ENCODE measurements at places on chromosomes 2 and 18.

DNA sequence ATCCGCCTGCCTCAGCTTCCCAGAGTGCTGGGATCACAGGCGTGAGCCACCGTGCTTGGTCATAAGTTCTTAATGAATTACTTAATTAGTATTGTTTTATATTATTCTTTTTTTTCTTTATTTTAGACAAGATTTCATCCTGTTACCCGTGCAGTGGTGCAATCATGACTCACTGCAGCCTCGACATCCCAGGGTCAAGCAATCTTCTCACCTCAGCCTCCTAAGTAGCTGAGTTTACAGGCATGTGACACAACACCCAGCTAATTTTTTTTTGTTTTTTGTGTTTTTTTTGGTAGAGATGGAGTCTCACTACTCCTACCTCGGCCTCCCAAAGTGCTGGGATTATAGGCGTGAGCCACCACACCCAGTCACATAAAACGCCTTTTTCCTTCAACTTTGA is 17.3 kb downstream of the C2orf42 start:
- H3K27me3 ChIP-seq: no peaks in the 10 kb centered on the region
- peaks cover 28% of the 10 kb centered on the region for H3K36me3 ChIP-seq
- no peaks in the 10 kb centered on the region for H3K4me1 ChIP-seq
- no peak for DNase-seq
- H3K27ac ChIP-seq: no peak overlapping the region

- no peaks in the 10 kb centered on the region for H3K36me3 ChIP-seq
- H3K4me3 ChIP-seq: no peak overlapping the region
- peaks cover 33% of the 10 kb centered on the region for H3K4me1 ChIP-seq
Observed at GRCh38 chr2:12448846-12449505, 267.8 kb upstream of the TRIB2 start.

DNA sequence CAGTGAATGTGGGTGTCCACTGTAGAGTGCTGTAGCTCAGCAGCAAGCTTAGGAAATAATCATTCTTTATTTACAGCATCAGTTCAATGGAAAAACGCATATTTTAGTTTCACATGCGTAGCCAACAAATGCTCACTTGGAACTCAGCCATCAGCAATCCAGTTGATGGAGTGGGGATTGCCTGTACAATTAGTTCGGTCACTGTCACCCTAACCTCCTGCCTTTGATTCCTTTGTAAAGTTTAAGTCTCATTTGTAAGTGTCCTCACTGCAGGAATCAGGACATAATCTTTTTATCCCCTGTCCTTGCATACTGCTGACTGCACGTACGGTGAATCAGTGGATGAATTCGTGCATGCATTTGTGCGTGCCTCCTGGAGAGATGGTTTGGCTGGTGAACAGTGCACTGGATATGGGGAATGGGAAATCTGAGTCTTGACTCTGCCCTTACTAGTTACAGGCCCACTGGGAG is 55.9 kb downstream of the RAB31 start:
- DNase-seq: no peak
- H3K4me3 ChIP-seq: no peak overlapping the region
- no peak overlapping the region for H3K27ac ChIP-seq
- peaks cover 9% of the 10 kb centered on the region for H3K27me3 ChIP-seq

DNA sequence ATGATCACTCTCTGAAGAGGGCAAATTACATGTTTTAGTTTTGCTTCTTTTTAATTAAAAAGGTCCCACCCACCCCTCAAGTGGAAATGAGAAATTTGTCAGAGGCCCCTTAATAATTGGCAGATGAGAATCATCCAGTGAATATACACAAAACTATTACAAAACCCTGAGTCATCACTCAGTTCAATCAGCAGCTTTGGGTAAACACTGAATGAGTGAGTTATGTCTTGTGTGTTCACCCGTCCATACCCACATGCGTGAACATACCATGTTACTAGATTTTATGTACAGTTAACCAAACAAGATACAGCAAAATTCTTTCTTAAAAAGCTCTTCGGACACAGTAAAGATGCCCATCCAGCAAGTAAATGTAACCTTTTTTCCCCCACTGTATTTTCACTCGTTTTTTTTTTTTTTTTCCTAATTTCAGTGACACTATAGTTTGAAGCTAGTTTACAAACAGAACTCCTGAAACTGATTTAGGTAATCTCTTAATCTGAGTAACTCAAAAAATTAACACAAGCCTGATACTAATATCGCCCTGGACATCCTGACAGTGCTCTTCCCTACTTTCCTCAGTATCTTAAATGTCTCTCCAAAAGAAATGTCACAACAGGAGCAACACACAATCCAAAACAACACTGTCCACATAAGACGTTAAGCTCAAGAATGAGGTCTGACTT is 1.4 kb downstream of the PSME4 start:
- H3K27me3 ChIP-seq: no peaks in the 10 kb centered on the region
- H3K4me1 ChIP-seq: peaks cover 47% of the 10 kb centered on the region
- H3K27ac ChIP-seq: peak overlapping the region; percentile 54
- peaks cover 6% of the 10 kb centered on the region for H3K36me3 ChIP-seq
- DNase-seq: peak; percentile 28

DNA sequence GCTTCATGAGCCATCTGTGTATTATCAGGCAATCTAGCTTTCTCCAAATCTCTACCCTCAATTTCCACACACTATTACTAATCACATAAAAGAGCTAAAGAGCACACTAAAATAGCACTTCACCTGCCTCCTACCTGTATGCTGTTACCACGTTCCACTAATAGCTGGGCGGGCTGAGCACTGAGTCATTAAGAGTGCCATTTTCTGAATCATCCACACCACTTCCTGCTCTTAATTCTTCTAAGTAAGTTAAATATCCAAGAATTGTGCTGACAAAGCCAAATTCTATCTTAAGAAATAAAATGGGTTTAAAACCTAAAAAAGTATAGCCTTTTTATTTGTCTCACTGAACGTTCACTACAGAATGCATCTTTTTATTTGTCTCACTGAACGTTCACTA is 35.7 kb downstream of the NOL10 start:
- H3K27me3 ChIP-seq: no peaks in the 10 kb centered on the region
- peak; percentile 85 for DNase-seq
- H3K4me3 ChIP-seq: no peak overlapping the region
- H3K36me3 ChIP-seq: peaks cover 42% of the 10 kb centered on the region
- peaks cover 44% of the 10 kb centered on the region for H3K4me1 ChIP-seq

- DNase-seq: no peak
- peaks cover 9% of the 10 kb centered on the region for H3K4me1 ChIP-seq
- no peaks in the 10 kb centered on the region for H3K27me3 ChIP-seq
- no peak overlapping the region for H3K4me3 ChIP-seq
- no peak overlapping the region for H3K27ac ChIP-seq
- H3K36me3 ChIP-seq: no peaks in the 10 kb centered on the region
Observed at GRCh38 chr2:147511491-147511948, 333.3 kb upstream of the ACVR2A start.

- DNase-seq: no peak
- peaks cover 11% of the 10 kb centered on the region for H3K27me3 ChIP-seq
- H3K4me3 ChIP-seq: no peak overlapping the region
- H3K36me3 ChIP-seq: no peaks in the 10 kb centered on the region
- no peak overlapping the region for H3K27ac ChIP-seq
Observed at GRCh38 chr2:128405467-128405900, 86.8 kb upstream of the HS6ST1 start.

DNA sequence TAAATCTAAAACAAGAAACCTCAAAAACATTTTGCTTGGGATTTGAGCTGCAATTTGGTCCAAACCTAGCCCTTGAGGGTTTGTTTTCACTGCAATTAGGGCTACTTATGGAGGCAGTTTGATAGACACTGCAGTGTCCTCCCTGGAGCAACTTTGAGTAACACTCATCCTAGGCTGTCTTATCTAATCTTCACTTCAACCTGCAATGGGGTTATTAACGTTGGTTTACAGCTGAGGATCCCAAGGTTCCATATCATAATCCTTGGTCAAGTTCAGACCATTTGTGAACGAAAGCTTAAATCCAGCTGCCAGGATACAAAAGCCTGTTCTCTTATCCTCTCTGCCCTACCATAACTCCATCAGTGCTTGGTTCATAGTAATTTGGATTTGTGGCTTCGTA is 2.5 kb downstream of the ANXA4 start:
- no peak overlapping the region for H3K4me3 ChIP-seq
- H3K36me3 ChIP-seq: no peaks in the 10 kb centered on the region
- no peaks in the 10 kb centered on the region for H3K27me3 ChIP-seq
- no peak for DNase-seq
- H3K4me1 ChIP-seq: peaks cover 11% of the 10 kb centered on the region

Measured in activated CD4-positive, alpha-beta memory T cell treated with anti-CD3 and anti-CD28 coated beads for 36 hours (primary cell).